Astrocyte of the spinal cord (primary cell): ENCODE measurements at places on chromosomes 16 and 17.

DNA sequence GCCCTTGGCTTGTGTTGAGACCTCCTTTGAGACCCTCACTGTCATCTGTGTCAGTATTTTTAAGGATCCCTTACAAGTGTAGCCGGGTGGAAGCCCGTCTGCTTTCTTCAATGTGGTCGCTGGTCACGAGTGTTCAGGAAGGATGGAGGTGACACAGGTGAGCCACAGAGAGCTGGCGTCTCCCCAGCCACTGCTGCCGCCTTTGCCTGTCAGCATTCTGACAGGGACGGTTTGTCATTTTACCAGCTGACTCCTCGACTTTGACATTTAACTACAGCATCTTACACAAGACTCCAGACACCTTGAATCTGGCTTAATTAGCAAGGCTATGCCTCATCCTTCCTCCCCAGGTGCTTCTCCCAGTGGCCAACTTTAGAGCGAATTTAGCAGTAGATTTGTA, 56.3 kb upstream of the MPHOSPH6 start:
- no peak for DNase-seq

- peak; percentile 29 for DNase-seq
Observed at GRCh38 chr16:3458278-3458851, 14.9 kb downstream of the NAA60 start.

DNA sequence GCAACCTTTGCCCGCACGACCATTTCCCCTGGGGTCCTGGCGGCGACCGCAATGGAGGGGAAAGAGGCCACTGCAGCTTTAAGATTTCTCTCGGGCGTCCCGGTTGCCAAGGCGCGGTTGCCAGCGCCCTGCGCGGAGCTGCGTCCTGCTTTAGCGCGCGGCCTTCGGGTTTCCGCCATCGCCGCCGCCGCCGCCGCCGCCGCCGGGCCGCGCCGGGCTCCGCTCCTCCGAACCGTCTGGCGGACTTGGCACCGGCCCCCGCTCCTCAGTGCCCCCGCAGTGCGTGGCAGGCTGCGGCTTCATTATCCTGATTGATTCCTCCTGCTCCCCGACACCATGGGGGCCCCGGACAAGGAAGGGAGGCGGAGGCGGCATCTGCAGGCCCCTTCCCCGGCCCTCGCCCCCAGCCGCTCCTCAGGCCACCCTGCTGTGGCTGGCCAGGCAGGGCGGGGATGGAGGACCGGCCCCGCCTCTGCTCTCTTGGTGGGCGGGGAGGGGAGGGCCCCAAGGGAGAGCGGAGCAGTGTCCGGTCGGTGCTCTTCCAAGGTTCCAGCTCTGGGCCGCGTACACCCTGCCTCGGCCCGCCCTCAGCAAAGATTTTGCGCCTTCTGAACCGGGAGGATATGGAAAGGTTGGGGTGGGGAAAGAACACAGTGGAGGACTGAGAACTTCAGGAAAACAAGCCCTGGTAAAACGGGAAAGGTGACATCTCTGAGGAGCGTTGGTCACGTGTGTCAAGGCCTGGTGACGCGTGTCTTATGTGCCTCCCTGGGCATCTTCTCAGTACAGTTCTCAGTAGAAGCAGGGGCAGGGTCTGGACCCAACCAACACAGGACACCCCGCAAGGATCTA, 34.0 kb downstream of the NEUROD2 start:
- peak; percentile 66 for DNase-seq

DNA sequence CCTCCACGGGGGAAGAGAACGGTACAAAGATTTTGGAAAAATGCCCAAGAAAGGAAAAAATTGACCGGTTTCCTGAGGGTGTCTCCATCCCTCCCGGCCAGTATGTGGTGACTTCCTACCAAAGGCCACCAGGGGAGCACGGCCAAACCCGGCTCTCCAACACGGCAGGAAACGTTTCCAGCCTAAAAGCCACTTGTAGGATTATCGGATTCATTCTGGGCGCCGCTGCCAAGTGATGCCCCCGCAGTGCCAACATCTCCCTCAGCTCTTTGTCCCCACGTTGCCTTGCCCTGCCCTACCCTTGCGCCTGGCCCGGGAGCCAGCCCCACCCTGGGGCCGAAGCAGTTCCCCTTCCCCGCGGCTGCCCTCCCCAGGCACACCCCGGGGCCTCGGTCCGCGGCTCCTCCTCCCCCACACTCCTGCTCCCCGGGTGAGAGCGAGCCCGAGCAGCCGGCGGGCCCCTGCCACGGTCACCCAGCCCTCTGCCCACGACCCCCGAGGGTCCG, 688 bp downstream of the CRK start:
- DNase-seq = peak; percentile 67

DNA sequence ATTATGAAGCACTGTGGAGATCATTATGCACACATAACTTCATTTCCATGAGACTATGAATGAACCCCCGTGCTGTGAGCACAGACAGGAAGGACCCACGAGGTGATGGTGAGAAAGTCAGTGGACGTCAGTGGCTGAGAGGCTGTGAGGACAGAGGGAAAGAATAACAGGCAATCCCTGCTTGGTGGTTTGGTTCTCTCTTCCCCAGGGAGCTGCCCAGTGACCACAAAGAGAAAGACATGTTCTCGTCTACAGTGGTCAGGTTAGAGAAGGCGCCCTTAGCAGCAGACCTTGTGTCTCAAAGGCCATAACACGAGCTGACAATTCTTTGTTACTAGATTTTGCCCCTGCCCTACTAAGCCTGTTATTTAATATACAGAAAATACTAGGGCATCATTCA, 609.2 kb downstream of the TOX3 start:
- DNase-seq = peak; percentile 12

DNA sequence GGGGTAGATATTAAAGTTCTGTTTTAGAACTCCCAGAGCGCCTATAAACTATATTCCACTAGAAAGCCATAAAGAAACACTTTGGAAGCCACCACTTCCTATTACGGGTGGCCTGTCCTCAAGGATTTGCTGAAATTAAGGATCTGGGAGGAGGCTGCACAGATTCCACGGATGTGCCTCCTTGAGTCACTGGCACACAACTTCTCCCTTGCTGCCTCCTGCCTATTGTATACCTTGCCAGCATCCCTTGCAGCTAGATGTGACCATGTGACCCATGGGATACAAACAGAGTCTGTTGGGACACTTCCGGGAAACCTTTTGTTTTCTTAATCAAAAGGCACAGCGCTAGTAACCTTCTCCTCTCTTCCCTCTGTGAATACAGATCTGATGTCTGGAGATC, 263.0 kb downstream of the C16orf95 start:
- DNase-seq = no peak

DNA sequence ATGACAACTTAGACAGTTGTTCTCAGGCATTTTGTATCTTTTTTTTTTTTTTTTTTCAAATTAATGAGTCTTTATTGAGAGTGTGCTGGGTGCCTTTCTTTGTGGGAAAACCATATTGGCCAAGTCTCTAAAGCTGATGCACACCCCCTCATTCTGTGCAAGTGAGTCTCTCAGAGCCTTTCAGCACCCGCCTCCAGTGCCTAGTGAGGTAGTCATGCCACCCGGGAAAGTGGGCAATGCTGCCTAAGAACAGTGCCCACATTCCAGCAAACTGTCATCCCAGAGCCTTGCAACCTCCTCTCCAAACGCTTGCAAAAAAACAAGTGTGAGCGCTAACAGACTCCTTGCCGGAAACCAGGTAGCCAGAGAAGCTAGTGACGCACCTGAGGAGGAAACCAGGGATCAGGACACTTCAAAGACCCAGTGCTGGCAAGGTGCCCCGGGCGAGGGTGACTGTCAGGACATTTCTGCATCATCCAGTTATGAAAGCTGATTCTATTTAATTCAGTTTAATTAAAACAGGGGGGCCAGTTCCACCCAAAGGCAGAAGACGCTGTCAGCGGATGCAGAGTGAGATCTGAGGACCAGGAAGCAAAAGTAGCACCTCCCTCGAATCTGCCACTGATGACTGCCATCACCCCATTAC, 34.9 kb downstream of the SMARCE1 start:
- no peak for DNase-seq

- peak; percentile 18 for DNase-seq
Observed at GRCh38 chr17:43578699-43579565, 32.8 kb upstream of the ETV4 start.

GRCh38 chr16:84511180-84511800, 6.8 kb upstream of the MEAK7 start:
- DNase-seq = peak; percentile 89

DNA sequence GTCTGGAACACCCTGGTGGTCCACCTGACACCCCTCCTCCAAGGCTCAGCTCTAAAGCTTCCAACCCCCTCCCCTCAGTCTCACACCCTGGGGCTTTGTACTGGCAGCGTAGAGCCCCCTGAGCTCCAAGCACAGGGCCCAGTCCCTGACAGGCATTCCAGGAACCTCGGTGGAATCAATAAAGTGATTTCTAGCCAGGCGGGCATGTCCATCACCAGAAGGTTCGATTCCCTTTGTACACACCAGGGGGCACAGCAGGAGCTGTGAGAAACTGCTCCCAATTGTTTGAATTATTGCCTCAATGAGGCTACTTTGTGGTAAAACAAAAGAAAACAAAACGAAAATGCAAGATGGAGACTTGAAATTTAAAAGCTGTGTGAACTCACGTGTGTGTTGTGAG, 51.8 kb downstream of the SMPD3 start:
- DNase-seq = peak; percentile 35

- no peak for DNase-seq
Observed at GRCh38 chr17:41504246-41504977, 1.0 kb downstream of the KRT13 start.

GRCh38 chr16:57384248-57385070, 12.2 kb downstream of the CX3CL1 start:
- DNase-seq = no peak

GRCh38 chr17:65364438-65364837, 197.0 kb downstream of the AXIN2 start:
- DNase-seq = no peak

- no peak for DNase-seq
Observed at GRCh38 chr17:70028978-70029767, 45.9 kb upstream of the KCNJ16 start.

DNA sequence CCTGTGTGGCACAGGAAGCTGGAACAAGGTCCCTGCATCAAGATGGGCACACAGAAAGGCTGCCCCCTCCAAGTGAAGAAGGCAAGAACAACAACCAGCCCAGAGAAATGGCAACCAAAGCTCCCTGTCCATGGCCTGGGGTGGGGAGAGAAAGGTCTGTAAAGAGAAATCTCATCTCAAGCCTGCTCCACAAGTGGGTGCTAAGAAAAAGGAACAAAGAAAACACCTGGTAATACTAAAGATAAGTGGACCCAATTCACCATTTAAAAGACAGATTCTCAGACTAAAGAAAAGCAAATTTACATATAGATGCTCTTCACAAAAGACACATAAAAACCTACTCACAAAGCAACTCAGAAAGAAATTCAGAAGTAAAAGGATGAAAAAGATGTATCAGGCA, 107.4 kb downstream of the PARN start:
- DNase-seq = no peak

DNA sequence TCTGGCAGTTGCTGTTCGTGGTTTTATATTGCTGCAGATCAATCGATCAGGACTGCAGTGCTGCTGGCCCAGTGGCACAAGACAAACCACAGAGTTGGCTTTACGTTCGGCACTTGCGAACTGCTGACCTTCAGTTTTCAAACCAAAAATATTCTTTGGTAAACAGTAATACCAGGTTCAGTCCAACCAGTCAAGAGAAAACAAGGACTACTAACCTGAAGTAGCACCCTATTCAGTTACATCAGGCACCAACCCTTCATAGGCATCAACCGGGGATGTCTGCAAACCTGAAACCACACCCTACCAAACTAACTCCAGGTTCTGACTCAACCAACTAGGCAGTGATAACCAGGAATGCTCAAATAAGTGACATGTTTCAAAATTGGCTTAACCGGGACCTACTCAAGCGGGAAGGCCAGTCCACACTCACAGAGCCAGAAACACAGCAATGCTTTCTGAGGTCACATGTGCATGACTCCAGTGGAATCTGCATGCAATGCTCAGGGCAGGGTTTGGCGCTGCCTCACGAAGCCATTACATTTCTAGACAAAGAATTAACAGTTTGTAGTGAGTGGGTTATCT, 91.1 kb downstream of the SMG6 start:
- peak; percentile 71 for DNase-seq

DNA sequence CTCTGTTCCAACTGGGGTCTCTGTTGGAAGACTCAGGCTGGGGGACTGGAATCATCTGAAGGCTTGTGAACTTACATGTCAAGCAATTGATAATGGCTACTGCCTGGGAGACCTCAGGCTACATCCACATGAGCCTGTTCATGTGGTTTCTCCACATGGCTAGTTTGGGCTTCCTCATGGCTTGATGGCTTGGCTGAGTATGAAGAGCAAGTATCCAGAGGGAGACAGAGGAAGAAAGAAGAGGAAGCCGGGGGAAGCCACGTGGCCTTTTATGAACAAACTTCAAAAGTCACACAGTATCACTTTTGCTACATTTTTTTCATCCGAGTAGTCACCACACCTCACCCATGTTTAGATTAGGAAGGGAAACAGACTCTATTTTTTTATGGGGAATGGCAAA, 158.9 kb downstream of the TRIM37 start:
- DNase-seq = no peak

- peak; percentile 64 for DNase-seq
Observed at GRCh38 chr17:50181591-50182560, 16.1 kb downstream of the SGCA start.

GRCh38 chr17:28715217-28715616, 2.5 kb downstream of the RAB34 start:
- DNase-seq = no peak

GRCh38 chr16:14485121-14485551, 144.9 kb downstream of the PARN start:
- peak; percentile 24 for DNase-seq

GRCh38 chr17:14205992-14206461, 30.6 kb downstream of the CDRT15 start:
- DNase-seq = no peak

- no peak for DNase-seq
Observed at GRCh38 chr17:66790501-66791061, 44.3 kb upstream of the CACNG5 start.

DNA sequence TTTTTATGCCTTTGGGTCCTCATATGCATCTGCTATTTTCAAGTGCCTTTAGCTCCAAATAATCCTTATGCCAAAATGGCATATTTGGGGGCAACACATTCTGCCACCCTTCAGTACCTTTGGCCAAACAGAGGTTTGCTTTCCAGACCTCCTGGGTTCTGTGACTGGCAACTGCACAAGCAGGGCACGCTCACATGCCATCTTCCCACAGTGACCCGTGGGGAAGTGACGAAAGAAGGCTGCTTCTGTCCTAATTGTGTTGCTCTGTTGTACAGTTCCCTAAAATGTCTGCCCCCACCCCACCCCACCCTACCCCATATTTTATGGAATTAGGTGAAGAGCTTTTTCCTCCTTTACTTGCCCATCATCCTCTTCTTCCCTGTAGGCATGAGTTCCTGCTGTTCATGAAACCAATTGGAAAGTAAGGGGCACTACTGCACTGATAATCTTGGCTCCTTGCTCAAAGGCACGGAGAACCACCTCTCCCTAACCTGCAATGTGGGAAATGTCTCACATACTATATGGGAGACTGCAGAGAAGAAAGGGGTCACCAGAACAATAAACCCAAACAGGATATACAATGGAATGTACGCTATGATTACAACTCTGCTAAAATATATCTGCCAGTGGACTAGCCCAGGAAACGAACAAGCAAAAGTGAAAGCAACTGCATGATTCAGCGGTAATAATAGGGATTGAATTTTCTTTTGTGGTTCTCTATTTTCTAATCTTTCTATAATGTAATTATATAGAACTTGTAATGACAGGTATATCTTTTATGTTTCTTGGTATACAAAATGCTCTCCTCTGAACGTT, 3.3 kb upstream of the SLFN12L start:
- peak; percentile 46 for DNase-seq
